Activated T-cell treated with anti-CD3 and anti-CD28 coated beads for 4 hours (primary cell): ENCODE measurements at places on chromosomes 7 and 10.

GRCh38 chr10:79148452-79149344 is 79.9 kb downstream of the ZMIZ1 start:
- DNase-seq, result no peak

DNA sequence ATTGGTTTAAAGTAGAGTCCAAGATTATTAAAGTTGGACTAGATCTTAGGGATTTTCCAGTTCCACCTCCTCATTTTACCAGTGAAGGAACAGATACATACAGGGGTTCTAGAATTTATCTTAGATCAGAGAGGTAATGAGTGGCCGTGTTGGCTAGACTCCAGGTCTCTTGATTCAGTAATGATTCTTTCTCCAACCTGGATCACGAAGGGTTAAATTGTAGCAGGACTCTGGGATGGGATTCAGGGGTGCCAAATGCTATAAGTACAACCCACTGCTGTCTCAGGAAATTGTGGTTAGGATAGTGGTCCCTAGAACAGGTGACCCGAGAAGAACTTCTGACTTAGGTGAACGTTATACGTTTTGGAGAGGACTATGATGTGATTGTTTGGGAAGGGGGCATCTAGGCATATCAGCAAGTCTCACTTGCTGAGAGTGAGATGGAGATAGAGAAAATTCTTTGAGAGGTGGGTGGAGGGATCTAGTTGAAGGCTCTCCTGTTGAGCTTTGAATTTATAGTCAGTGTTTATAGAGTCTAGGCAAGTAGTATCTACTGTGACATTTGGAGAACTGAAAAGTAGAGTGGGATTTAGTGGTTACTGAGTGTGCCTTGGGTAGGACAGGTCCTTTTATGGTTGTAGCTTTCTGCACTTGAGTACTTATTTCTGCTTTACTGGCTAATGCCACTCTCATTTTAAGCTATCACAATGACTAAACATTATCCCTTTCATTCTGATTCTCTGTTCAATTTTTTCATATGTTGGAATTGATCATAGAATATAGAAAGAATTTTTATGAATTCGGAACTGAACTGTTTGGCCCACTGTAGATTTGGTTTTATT is 58.3 kb downstream of the ST7 start:
- no peak for DNase-seq

DNA sequence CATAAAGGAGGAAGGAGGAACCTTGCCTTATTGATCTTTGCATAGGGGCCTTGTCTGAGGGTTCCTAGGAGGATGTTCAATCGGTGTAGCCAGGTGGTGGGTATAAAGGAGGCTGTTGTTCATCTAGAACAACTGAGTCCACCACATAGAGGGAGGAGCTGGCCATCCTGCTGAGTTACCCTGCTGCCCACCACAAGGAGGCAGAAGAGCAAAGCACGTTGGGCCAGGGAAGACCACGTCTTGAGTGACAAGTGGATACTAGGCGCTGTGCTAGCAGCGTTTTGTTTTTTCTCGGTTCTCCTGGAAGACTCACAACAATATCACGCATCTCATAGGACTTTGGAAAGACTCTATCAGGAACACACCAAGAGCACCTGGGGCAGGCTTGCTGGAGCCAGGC is 20.0 kb downstream of the FOXI2 start:
- DNase-seq, result no peak

DNA sequence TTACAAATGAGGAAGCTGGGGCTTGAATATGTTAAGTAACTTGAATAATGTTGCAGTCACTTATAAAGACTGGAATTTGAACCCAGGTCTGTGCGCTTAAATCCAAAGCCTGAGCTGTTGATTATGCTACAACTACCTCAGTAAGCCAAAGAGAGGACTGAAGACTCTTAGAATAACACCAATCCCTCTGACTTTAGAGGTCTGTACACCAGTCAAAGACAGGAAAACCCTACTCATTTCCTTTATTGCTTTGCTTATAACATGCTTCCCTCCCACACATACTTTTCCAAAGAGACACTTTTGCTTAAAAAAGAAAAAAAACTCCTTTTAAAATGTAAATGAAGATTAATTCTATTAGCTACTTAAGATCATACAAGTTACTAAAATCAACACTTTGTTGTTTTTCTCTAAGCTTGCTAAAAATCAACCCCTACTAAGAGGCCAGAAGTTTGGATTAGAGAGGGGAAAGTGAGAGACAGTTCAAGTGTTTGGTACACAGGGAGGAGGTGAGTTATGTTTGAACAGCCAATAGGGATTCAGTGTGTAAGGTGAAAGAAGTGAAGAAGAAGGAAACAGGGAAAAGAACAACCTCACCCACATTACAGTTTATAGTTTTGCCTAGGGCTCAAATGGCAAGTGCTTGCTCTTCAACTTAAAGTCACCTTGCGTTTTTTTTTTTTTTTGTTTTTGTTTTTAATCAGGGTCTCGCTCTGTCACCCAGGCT is 74.8 kb downstream of the MDH2 start:
- DNase-seq, result no peak

DNA sequence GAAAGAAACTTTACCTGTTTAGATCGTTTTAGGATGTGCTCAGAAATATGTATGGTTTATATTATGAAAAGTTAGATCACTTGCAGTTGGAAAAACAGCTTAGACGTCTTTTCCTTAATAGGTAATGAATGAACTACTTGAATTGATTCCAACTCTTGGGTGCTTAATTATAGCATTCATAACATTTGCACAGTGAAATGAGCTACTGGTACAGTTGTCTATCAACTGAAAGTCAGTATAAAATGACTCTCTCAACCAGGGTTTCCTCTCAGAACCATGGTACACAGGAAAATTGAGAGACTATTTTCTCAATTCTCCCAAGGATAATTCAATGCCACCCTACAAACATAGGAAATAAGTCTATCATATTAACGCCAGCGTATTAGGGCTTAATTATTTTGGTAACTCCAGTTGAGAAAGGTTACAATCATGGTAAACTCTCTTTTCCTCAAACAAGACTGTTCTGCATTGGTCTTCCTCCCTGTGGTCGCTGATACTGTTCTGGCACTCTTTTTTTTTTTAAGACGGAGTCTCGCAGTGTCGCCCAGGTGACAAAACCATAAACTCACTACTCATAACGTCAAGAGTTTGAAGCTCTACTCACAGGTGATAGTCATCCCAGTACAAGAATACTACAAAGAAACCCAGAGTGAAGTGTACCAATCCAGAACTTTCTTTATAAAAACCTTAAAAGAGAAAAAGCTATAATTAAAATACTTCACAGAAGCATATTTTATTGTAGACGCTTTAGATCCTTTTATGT is 2.0 kb downstream of the ANLN start:
- DNase-seq, result no peak
